ENCODE measurements at places on chromosomes 12 and 14.

- DNase-seq: no peak
These were observed 35.2 kb downstream of the EGLN3 start for GRCh38 chr14:33915682-33916081.

DNA sequence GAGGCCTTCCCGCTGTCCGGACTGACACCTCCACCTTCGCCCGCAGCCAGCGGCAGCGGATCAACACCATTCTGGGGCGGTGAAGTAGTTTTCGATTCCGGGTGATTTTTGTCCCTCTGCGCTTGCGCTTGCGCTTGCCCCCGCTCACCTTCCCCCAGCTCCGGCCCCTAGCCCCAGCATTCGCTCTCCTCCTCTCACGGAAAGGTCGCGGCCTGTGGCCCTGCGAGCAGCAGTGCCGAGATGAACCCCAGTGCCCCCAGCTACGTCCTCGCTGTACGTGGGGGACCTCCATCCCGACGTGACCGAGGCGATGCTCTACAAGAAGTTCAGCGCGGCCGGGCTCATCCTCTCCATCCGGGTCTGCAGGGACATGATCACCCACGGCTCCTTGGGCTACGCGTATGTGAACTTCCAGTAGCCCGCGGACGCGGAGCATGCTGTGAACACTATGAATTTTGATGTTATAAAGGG, 22.7 kb upstream of the SRGAP1 start:
- no peak for DNase-seq

DNA sequence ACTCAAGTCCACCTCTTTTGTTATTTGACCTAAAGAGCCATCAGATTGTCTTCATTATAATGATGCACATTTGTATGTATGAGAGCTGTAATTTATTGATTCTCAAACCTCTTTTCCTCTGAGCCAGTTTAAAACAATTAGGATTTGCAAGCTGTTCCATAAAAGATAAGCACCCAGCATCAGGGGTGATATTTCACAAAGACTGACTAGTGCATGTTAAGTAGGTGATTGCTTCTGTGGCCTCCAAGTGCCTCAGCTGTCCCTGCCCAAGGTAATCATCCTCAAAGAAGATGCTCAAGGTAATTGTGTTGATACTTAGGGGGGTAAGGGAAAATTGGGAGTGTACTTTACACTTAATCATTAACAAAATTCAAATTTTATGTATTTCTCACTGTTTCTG, 18.2 kb downstream of the CEP128 start:
- no peak for DNase-seq

GRCh38 chr14:23302290-23303225, at the start of gene PPP1R3E:
PPP1R3E (minus strand) TSS chr14:23302859; CDS start chr14:23302576, 283 bp downstream.
- peak; percentile 84 for DNase-seq

All from stimulated activated CD8-positive, alpha-beta memory T cell treated with anti-CD3 and anti-CD28 coated beads, Interleukin-2, amount 100 ng/mL, for 48 hours (primary cell).